Activated CD8-positive, alpha-beta memory T cell treated with anti-CD3 and anti-CD28 coated beads, Interleukin-2, amount 50 U/mL, for 4 hours (primary cell): ENCODE measurements at places on chromosomes 7 and 10.

- no peak for DNase-seq
Observed at GRCh38 chr10:81696609-81697388, 178.2 kb upstream of the NRG3 start.

GRCh38 chr10:71383972-71384687 lies 12.6 kb upstream of the CDH23 start:
- peak; percentile 77 for DNase-seq

DNA sequence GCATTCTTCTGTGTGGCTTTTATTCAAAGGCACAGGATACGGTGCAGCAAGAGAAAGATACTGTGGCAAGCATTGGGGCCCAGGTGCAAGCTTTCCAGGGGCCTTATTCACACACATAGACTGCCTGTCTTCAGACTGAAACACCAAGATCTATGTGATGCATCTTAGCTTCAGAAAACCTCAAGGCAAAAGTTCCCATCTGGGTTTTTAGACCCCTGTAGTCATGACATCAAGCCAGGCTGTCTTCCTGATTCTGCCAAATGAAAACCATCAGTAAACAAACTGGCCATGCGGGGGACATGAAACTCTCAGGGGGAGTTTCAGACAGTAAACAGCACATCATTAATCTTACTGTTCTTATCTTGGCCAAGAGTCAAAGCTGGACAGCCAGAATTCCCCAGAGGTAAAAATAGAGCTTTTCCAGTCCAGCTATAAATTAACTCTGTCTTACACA lies 9.8 kb downstream of the AGBL3 start:
- no peak for DNase-seq

DNA sequence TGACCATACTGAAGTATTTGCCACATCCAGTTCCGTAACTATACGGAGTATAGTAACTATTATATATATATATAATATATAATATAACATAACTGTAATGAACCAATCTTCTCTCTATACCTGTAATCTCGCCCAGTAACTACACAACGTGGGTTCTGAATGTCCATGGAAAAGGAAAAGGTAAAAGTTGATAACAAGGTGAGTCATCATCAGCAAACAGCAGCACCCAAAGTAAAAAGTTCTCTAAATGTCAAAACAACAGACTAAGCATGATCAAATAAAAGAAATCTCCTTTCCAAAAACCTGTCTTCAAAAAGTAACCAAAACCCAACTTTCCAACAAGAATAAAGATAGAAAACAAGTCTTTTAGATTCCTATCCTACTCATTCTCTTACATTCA lies 42.8 kb downstream of the ELAPOR2 start:
- no peak for DNase-seq
